ENCODE measurements at places on chromosomes 6 and 20. TPM values are rescaled to one million over a fixed set of nuclear protein-coding genes. Genes with fewer than 3 reads are reported as not detected.

- DNase-seq = no peak
Observed at GRCh38 chr6:168362276-168362990, 42.9 kb upstream of the DACT2 start.

Gene ARG1
- not detected for total RNA-seq

- DNase-seq = no peak
Observed at GRCh38 chr6:106102034-106102433, 15.9 kb downstream of the PRDM1 start.

DNA sequence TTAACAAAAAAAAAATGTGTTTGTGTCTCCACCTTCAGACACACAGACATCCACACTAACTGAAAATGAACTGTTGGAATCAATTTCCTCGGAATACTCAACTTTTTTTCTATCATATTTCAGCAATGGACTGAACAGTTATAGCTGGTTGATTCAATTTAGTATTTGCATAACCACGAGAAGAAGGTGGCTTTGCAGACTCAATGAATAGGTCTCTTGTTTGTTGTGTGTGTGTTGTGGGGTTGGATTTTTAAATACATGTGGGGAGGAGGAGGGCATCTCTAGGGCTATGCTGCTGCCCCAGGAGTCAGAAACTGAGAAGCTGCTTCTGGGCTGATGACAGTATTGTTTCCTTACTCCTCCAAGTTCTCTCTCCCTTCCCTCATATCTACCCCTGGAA is 28.7 kb downstream of the TFAP2A start:
- no peak for DNase-seq

GRCh38 chr6:39189915-39190544 is 39.2 kb downstream of the KCNK5 start:
- DNase-seq = no peak

DNA sequence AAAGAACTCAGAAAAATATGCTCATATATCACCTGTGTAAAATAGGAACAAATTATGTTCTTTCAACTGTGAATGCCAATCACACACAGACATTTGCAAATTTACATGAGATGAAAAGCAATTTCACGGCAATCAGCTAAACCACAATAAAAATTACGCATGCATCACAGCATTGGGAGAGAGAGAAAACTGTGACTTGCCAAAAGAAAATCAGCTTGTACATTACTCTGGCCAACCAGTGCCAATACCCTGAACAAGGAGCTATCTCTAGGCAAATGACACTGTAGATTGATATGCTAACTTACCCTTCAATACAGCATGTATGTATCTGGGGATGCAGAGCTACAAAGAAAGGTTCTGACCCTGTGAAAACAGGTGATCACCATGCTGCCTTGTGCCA is 515.6 kb downstream of the EYS start:
- no peak for DNase-seq

Gene MYLK2
- not detected for total RNA-seq

Gene ASF1A
- total RNA-seq = 18.0 TPM

DNA sequence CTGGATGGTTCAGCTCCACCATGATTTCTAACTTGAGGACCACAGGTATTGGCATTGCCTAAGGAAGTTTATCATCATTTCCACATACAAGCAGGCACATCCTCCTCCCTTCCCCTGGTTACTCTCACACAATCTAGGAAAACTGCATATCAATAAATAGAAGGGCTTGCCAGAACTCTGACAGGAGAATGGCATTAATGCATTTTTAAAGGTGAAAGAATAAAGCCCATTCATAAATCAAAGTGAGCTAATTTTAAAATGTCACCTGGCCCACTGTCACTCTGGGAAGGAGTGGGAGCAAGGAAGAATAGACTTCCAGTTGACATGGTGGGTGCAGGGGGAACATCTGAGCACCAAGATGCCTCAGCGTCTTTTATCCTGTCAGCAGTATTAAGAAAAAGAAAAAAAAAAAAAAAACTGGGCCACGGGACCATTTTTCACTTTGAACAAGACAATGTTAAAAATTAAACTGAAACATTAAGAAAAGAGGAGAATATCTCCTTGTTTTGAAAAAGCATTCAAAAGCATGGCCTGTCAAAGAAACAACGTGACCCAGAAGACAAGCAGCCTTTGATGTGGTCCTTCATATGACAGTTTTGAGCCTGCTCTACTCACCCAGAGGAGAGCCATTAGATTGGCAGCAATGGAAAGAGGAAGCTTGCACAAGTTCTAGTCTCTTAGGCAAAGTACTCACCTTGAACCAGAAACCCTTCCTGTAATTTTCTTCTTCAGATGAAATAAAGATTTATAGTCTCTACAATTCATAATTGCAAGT is 39.3 kb upstream of the SMLR1 start:
- no peak for DNase-seq

- DNase-seq = no peak
Observed at GRCh38 chr6:144153260-144153659, 2.9 kb downstream of the STX11 start.

Gene SYCP2
- total RNA-seq = 2.5 TPM

GRCh38 chr20:63061771-63062100 is 55.0 kb upstream of the BHLHE23 start:
- no peak for DNase-seq

DNA sequence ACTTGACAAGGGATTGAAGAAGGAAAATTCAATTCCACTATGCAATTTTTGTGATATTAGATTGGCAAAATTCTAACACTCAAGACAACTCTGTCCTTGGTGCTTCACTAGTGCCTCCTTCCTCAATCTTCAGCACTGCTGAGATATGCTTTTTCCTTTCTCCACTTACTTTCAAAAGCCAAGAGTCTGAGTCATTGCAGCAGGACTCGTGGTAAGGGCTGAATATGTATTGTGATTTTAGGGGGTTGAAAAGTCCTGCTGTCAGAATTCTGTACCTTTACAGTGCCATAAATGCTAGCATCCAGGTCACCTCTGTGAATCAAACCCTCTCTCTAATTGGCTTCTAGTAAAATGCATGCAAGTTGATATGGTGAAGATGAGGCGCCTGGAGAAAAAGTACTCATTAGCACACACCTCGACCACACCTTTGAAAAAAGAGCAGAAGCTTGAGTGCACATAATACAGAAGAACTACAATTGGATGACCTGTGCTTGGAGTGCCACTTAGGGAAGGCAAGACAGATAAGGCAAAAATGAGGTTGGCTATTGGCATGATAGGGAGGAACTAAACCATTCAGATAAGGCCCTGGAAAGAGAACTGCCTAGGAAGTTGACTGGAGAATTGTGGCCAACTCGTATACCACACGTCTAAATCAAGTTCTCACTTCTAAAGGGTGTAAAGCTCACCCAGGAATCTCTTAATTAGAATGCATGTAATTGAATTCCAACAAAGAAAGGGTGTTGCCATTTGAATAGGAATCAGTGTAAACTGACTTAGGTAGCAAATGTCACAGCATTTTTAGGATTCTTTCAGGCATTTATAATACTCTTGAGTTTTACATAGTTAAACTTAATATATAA is 43.6 kb upstream of the FAM83B start:
- DNase-seq = no peak

DNA sequence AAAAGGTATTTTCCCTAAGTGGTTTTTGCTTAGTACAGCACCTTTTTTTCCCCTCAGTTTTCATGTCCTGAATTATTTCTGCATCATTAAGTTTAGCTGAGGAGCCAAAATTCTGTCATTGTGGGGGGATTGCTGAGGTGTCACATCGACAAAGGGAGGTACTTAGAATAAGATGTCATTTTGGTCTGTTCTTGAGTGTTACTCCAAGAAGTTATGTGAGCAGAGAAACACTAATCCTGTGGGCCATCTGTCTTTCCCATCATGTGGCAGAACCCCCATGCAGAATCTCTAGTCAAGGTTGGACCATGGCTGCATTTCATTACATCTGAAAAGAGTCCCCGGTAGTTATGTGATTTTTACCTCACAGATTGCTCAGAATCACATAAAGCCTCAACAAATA is 167.8 kb upstream of the CENPW start:
- no peak for DNase-seq

GRCh38 chr20:34978092-34978744 is 22.6 kb downstream of the MYH7B start:
- DNase-seq = no peak

GRCh38 chr20:12723811-12724210 is 285.0 kb upstream of the SPTLC3 start:
- DNase-seq = no peak

GRCh38 chr6:117483004-117483644 is 650 bp downstream of the DCBLD1 start:
- DNase-seq = peak; percentile 7

DNA sequence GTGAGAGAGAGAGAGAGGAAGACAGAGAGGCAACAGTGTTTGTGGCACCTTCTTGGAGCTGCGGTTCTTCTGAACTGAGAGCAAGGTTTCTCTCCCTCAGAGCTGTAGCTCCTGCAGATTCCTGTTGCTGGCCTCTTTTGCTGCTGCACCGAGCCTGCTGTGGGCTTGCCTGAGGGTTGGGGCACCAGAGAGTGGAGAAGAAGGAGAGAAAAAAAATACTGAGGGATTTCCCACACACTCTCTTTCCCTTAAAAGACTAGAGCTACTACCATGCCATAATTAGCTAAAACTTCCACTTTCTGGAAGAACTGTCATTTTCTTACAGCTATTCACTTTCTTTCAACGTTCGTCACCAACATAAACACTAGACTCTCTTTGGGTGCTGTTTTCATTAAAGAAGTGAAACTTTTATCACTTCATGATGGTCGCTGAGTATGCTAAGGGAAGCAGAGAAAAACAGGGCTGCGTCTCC is 18.2 kb upstream of the ECI2 start:
- DNase-seq = no peak

Gene FIG4
- total RNA-seq = 12.9 TPM

- DNase-seq = no peak
Observed at GRCh38 chr6:144762469-144762868, 477.3 kb downstream of the UTRN start.

GRCh38 chr6:167493976-167494697 is 169.3 kb downstream of the TTLL2 start:
- no peak for DNase-seq

DNA sequence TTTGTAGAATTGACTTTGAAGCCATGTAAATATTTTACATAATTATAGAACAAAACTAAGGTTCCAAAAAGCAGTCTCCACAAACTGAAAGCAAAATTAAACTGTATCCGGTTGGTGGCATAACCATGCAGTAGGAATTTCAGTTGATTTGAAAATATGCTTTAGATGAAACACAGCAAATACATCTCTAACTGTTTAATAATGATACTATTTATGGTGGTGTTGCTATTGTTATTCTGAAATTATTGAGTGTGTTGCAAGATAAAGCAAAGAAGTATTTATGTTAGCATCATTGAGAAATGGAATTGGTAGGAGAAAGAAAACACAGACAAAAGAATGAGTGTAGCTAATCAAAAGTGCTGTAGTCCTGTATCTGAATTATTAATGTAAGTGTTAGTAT is 73.8 kb upstream of the MTHFD1L start:
- DNase-seq = no peak

DNA sequence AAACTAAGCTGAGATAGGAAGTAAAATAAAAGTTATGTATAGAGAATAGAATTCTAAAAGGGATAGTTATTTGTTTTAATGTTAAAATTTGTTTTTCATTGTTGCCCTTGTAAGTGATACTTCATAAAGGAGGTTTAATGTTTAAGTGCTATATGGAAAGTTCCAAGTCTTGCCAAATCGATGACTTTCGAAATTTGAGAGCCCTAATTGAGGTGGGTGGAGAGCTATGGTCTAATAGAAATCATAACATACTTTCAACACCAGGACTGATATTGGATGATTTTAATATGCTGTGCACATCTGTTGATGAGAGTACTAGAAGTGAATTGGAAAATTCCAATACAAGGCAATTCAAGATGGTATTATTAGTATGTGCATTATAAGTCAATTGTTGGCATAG is 64.6 kb downstream of the RNF144B start:
- no peak for DNase-seq

DNA sequence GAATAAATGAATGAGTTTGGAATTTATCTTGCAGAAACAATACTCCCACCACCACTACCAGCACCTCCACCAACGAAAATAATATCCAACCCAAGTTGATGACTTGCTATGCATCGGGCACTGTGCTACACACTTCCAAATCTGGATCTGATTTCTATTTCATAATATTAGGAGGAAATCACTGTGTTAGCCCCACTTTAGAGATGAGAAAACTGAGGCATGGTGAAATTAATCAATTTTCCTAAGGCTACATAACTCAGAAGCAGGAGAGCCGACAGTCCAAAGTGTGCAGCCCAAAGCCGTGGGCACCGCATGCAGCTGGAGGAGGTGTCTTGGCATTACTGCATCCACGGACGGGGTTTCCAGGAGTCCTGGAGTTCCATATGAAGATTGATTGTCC is 17.6 kb downstream of the TCF15 start:
- no peak for DNase-seq

GRCh38 chr20:51313358-51313827 is 229.1 kb downstream of the NFATC2 start:
- no peak for DNase-seq

Gene COL9A3
- total RNA-seq = 0.20 TPM

Measured in naive thymus-derived CD4-positive, alpha-beta T cell (primary cell).